ENCODE measurements at places on chromosomes 7 and 10.

GRCh38 chr10:133349160-133349568 is 2.0 kb downstream of the PRAP1 start:
- no peak for DNase-seq

GRCh38 chr10:79241990-79242619 is 105.2 kb upstream of the PPIF start:
- no peak for DNase-seq

DNA sequence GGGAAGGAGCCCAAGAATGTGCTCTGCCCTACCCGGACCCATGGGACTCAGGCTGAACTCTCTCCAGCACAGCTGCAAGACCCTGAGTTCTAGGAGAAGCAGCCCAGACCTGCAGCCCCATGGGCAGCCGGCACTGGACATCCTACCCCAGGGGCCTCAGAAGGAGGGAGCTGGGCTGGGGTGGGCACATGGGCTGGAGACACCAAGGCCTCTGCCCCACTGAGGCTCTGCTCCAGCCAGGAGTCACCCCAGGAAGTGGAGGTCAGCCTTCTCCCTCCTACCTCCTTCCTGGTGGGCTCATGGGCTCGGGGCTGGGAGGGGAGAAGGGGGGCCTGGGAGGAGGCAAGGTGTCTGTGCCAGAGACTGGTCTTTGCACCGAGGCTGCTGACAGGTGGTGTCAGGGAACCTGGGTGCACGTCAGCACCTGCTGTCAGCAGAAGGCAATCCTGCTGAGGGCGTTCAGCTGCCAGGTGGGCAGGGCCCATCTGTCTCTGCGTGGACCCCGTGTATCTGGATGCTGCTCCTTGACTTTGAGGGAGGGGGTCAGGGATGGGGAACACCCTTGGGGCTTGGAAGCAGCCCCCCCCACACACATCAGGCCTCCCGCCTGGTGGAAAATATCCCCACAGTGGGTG is 95.2 kb downstream of the PDGFA start:
- DNase-seq, result no peak

DNA sequence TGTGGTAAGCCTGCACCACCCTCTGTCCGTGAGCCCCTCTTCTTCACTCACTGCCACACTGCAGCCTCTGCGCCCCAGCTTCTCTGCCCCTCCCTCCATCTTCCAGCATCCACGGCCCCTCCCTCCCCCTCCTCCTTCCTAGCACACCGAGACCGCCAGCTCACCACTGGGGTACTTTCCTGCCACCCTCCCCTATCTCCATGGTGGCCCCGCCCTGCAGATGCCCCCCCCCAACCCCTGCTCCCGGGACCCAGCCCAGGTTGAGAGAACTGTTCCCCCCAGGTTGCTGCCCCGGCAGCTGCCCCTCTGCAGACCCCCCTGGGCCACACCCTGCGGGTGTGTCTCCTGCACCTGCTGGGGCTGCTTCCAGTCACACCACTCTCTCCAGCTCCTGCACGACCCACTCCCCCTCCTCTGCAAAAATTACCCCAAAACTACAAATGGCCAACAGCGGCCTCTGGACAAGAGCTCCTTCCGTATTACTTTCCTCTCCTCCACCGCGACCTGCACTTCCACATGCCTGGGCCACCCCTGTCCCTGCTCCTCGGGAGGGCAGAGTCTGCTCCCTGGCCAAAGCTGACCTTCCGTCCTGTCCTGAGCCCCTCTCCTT is 209.2 kb upstream of the PPP2R2D start:
- DNase-seq, result no peak

- no peak for DNase-seq
These were observed 408.4 kb downstream of the SUGCT start for GRCh38 chr7:40542982-40543741.

DNA sequence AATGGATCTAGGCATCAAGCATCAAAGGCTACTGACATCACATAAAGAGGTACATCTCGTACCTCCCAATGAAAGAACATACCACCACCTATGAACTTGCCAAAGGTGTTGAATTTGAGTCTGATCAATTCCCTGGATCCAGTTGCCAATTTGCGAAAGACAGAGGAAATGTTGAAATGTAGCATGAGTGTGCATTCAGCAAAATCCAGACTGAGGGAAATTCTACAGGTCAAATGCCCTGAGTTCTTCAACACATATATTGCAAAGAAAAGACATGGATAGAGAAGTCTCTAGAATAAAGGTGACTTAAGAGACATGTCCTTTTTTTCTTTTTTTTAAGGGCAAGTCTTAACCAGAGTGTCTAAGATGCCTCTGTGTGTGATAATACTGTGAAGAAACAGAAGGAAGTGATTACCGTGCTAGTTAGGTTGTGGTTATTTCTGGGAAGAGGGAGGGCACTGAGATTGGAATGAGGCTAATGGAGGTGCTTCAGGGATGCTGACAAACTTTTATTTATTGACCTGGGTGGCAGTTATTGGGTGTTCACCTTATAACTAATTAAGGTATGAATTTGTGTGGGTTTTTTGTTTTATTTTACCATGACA is 128.7 kb downstream of the SAMD9 start:
- no peak for DNase-seq

DNA sequence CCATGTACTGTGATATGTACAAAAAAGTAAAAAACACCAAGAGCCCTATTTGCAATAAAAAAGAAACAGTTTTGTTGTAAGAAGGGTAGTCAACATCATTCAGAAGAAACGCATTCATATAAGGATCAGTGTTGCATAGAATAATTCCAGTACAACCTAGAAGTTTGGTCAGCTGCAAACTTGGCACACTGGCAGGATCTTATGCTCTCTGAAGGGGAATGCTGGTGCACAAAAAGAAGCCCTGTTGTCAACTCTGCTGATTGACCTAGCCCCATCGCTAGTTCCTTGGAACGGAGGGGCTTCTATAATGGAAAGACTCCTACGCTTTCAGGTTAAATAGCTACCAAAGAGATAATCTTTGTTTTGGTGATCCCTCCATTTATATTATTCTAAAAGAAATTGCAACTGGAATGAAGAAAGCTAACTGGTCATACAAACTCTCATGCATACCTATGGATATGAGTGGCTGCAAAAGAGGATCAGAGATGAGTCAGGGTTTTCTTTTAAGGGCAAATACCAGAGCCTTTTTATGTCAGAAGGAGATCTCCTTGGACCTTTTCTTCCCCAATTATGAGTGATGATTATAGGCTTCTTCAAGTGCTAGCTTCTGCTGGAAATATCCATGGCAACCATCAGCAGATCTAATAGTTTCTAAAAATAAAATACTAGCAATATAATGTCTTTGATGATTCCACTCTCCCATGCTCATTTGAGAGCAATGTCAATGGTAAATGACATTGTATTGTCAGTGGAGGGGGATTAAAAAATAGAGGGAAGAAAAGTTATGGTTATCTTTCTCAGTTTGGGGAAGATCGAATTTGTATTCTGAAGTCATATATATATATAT is 312.4 kb upstream of the CACNA2D1 start:
- DNase-seq, result no peak

Measured in activated gamma-delta T cell treated with anti-CD3 and anti-CD28 coated beads, Interleukin-2, amount 50 U/mL, for 16 hours (primary cell).